Stimulated activated CD4-positive, alpha-beta T cell treated with anti-CD3 and anti-CD28 coated beads, TNF-alpha, amount 100 ng/mL, for 24 hours (primary cell): ENCODE measurements at places on chromosomes 7 and 10.

- DNase-seq, result peak; percentile 32
These were observed 173.6 kb upstream of the IMMP2L start for GRCh38 chr7:111735661-111736551.

DNA sequence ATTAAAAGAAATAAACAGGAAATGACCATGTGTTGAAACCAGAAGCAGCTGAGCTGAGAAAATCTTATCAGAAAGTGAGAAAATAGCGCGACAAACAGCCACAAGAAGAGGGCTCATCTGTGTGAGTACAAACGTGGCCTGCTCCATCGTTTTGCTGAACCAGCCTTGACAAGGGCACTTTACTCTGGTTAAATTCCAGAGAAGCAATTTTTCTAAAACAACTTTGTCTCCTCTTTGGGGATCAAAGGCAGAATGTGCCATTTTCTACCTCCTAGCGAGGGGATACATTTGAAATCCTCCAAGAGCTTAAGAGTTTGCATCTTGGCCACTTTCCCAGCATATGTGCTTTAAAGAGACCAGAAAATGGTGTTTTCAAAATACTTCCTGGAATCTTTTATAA is 51.3 kb upstream of the VIPR2 start:
- DNase-seq, result no peak

GRCh38 chr10:124306922-124307371 is 111.8 kb downstream of the OAT start:
- DNase-seq, result no peak

GRCh38 chr10:78875331-78875877 is 193.4 kb upstream of the ZMIZ1 start:
- no peak for DNase-seq
